Activated CD8-positive, alpha-beta memory T cell treated with anti-CD3 and anti-CD28 coated beads for 48 hours (primary cell): ENCODE measurements at places on chromosomes 7 and 10.

DNA sequence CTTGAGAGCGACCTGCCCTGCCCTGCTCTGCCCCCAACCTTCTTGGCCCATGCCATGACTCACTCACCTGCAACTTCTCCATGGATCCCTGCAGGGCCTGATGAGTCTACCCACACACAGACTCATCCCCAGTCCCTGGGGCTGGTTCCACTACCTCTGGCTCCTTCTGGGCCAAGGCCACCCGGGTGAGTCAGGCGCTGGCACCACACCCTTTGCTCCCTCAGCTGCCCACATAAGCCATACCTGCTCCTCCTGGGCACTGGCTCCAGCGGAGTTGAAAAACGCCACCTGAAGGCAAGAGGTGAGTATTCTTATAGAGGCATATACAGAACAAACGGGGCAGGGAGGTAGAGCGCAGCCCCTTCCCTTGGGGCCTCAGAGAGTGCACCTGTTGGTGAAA, 16.2 kb upstream of the MTPAP start:
- no peak for DNase-seq

- no peak for DNase-seq
Measured at GRCh38 chr10:10132009-10132408, 885.7 kb upstream of the CELF2 start.

DNA sequence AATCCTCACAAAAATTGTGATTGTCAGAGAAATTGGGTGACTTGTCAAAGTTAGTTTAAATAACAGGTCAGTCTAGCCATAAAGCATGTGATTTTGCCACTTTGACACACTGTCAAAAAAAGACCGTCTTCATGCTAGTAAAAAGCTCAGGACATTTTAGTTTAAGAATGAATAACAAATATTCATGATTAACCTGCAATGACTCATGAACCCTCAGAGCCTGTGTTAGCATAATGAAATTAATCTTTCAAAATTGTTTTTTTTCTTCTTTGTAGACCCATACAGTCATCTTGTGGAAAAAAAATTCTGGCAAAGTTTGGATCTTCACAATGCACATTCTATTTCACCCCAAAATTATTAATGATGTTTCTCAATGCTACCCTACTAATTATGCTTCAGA, 255.2 kb upstream of the POT1 start:
- no peak for DNase-seq

- no peak for DNase-seq
Measured at GRCh38 chr7:5479941-5480517, 56.4 kb upstream of the TNRC18 start.

DNA sequence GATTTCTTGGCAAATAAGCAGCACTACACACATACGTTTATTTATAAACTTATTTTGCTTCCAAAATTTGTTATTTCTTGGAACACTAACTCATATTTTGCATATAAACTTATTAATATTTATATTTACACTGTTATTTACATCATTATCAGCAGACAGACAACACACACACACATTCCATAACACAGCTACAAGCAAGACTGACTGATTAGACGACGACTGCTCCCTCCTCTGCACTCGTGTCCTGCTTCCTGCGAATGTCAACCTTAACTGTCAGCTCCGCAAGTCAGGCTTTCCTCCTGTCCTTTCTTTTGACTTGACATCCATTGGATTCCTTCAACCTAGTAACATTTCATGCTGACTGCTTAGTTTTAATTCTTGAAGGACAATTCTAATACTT, 96.6 kb downstream of the ATE1 start:
- no peak for DNase-seq

- no peak for DNase-seq
Measured at GRCh38 chr7:33776788-33777187, 128.6 kb upstream of the BMPER start.

GRCh38 chr7:1085910-1086421, 1.9 kb upstream of the GPER1 start:
- DNase-seq, result no peak

- DNase-seq, result no peak
Measured at GRCh38 chr7:95429241-95429990, 5.4 kb downstream of the PON2 start.

- no peak for DNase-seq
Measured at GRCh38 chr10:62244785-62245467, 23.7 kb downstream of the RTKN2 start.

- DNase-seq, result no peak
Measured at GRCh38 chr7:157657741-157658740, 321.2 kb downstream of the DNAJB6 start.

- DNase-seq, result no peak
Measured at GRCh38 chr10:124625831-124626238, 118.3 kb downstream of the FAM53B start.

DNA sequence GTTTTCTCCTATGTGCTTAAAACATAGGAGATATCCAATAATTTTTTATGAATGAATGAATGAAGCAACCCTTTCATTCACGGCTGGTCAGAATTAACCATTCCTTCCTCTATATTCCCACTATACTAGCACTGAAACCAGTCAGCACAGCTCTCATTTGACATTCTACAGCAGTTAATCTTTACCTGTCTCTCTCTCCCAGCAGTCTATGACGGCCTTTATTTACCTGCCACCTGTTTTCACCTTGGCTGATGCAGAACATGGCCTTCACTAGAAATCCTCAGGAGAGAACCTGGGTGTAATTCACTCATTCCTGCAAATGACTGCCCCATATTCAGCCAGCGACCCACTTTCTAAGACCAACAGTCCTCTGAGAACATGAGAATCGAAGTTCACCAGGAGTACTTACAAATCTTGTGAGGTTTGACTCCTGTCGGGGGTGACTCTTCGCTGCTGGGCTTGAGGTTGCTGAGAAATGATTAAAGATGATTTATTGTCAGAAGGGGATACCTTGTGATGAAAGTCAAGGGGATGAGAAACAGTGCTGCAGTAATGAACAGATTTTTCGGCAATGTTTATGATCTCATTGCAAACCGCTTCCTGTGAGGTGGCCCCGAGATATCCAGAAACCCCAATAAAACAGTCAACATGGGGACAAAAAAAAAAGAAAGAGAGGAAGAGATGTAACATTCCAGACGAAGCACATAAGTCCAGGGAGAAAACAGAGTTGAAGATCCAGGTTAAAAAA, 30.9 kb upstream of the PDLIM1 start:
- no peak for DNase-seq

- DNase-seq, result no peak
Measured at GRCh38 chr7:26182706-26183105, 17.8 kb downstream of the HNRNPA2B1 start.

GRCh38 chr10:52027055-52027705, 286.9 kb upstream of the DKK1 start:
- DNase-seq, result no peak

DNA sequence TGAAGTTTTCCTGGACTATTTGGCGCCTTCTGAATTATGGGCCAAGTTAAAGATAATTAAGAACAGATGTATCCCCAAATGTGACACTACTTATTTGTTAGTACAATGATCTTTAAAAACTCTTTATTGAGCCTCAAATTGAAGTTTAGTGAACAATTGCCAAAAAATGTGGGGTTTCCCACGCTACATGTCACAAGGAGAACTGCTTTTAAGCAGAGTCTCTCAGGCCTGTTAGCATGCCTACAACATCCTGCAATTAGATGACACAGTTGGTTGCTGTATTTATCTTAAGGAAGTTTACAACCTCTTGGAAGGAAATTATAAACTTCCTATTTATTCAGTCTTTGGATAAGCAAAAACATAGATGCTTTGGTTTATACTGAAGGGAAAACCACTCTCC, 733.0 kb downstream of the TNS3 start:
- DNase-seq, result no peak

GRCh38 chr10:6114805-6115341, 26.0 kb downstream of the RBM17 start:
- DNase-seq, result no peak

- DNase-seq, result no peak
Measured at GRCh38 chr7:101108961-101109360, 17.9 kb upstream of the SERPINE1 start.

DNA sequence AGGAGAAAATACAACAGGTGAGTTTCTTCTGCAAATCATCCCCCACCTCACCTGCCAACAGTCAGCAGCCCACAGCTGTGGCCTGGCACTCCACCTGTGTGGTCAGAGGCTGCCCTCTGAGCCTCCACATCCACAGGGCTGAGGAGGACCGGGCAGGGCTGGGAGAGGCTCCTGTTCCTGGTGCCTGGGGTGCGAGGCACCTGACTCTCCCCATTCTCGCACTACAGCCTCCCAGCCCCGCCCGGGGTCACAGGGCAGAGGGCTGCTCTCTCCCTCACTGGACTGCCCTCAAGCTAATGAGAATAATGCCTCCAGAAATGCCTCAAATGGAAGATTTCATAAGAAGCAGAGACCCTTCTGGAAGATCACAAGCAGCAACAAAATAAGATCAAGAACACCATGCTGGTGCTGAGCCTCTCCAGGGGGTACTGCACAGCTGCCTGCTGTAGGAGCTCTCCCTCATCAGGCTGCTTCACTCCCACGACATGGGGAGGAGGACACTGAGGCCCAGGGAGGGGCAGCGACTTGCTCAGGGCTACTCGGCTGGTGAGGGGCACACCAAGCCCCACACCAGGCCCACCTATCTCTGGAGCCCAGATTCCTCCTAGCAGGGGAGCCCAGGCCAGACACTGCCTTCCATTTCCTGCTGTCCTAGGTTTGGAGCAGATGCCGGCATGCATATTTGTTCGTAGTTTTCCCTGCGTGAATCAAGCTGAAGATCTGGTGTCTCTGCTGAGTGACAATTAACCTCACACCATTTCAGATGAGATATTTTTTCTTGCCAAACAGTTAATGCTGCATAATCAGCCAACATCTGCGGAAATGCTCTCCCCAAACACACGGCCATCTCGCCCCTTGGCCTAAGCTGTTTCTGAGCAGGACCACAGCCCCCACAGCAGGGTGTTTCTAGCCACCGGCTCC, 76.5 kb downstream of the FAM53B start:
- DNase-seq, result no peak

DNA sequence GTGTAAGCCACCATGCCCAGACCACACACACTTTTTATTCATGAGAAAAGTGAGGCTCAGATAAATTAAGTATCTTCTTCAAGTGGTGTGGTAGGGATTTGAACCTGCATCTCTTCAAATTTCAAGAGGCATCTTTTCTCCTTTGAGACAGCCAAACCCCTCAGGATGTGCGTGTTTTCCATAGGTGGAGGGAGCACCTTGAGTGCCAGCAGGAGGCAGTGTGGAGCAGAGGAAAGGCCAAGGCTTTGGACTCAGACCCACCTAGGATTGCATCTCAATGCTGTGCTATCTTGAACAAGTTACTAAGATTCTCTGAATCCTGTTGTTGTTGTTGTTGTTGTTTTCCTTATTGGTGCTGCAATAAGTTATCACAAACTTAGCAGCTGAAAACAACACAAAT, 40.2 kb upstream of the MYL10 start:
- DNase-seq, result no peak

GRCh38 chr10:125011926-125012705, 70.2 kb downstream of the ZRANB1 start:
- no peak for DNase-seq

DNA sequence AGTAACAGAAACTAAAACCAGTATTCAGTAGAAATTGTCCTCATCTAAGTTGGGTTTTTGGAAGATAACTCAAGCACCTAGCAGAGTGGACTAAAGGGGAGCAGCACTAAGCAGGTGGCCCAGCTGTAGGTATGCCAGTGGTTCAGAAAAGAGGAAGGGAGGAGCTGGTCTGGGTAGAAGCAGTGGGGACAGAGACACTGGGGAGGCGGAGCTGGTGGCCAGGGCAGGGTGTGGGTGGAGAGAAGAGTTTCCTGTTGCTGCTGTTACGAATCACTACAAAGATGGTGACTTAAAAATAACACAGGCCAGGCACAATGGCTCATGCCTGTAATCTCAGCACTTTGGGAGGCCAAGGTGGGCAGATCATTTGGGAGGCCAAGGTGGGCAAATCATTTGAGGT, 136.2 kb downstream of the WDR11 start:
- DNase-seq, result no peak

GRCh38 chr10:69475433-69475830, 24.2 kb downstream of the TSPAN15 start:
- no peak for DNase-seq

DNA sequence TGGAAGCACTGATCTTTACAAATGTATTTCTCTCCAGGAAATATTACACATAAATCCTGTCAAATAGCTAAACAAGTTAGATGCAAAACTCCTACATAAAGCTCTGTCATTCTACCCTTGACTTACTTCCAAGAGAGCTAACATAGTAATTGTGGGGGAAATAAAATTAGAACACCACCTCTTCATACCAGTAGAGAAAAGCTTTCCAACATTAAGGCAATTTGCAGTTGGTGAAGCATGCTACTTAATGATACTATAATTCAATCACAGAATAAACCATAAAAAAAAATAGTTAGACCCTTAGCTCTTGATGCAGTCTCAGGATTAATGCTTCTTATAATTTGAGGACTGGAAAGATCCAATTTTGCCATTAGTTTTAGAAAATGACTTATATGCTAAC, 35.2 kb downstream of the SEMA3A start:
- DNase-seq, result no peak

DNA sequence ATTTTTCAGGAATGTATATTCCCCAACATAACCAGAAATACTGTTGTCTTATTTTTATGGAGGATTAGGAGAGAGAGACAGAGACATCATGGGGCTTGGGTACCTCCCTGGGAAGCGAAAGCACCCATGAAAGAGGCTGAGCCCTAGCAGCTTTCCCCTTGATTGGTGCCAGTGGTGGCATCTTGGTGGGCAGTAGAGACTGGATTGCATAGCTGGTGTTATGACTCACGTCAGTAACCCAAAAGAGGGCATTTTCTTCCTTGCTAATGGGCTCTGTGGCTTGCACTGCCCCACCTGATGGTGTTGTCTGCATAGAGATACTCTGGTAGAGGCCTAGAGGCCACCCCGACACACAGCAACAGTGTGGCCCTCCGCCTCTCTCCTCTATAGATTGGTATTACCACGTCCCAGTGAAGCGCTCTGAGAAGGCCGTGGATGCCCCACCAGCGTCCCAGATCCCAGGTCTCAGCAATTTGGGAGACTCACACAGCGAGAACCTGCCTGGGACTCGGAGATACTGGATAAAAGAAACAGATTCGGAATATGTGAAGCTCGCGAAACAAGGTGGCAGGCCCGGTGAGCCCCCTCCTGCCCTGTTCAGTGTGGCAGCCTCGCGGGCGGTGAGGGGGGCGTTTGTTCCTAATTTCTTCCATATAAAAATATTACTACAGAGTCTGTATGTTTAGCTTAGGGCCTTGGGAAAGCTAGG, 5.8 kb downstream of the C7orf57 start:
- no peak for DNase-seq

GRCh38 chr10:27344568-27345454, 104.2 kb upstream of the ACBD5 start:
- no peak for DNase-seq

DNA sequence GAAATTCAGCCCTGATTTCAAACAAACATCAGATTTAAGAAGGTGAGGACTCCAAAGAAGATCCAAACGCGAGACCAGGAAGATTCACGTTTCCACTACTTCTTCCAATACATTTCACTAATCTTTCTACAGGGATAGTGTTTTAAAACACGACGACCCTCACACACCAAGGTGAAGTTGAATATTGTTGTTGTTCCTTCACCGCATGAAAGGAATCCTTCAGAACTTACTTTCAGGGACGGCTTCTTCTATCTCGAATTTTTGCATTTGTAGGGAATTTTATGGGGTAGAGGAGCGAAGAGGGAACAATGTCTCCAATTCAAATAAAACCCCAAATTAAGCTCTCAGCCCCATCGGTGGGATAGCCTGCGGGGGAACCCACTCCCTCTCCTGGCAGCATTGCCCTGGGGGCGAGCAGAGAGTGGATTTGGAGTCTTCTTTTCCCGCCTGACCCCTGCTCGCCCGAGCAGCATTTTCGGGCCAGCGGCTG, 1.5 kb upstream of the GATA3 start:
- no peak for DNase-seq
